Muscle of leg (tissue), 16 donors: ENCODE measurements at places on chromosomes 2 and 18. TPM values are rescaled to one million over a fixed set of nuclear protein-coding genes. Genes with fewer than 3 reads are reported as not detected.

NEU4 gene
- 6.7 TPM for total RNA-seq

APOB gene
- total RNA-seq = 0.35 TPM

DNA sequence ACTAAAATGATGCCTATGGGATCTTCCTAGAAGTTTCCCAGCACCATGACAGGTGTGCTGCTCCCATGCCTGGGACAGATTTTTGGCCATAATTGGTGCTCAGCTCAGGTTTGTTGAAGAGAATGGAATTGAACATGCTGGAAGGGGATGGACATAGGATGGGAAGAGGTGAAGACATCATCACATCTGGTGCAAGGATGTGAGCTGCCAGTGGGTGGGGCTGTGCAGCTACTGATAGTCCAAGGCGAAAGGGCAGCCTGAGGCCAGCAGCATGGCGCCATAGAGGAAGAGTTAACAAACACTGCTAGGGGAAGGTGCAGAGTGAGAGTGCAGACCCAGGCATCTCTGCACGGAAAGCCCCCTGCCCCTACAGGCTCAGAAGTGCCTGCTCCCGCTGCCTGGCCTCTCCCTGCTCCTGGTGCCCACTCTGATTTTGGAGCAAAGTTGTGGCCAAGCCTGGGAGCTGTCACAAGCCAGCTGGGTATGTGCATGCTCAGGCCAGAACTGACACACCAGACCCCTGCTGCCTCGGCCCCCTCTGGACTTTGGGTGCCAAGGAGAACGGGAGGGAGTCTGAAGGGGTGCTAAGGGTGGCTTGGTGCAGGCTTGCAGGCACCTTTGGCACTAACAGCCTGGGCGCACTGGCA is 178.6 kb downstream of the ZBTB7C start:
- peaks cover 20% of the 10 kb centered on the region for H3K4me1 ChIP-seq
- no peak overlapping the region for H3K4me3 ChIP-seq
- H3K27me3 ChIP-seq = no peaks in the 10 kb centered on the region
- H3K27ac ChIP-seq = no peak overlapping the region
- peak; percentile 60 for DNase-seq

DNA sequence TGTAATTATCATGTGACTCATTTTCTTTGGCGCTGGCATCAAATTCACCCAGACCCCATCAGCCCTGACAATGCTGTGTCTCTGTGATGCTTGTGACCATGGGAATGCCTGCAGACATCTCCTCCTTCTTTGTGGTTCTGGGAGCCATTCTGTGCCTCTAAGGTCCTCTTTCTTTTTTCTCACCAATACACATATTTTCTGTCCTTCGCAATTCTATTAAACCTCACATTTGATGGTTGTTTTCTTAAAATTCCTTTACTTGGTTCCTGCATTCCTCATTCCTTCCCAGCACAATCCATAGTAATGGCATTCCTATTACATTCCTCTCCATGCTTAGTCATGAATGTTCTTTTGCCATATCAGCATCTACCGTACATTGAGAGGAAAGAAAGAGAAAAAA is 375.3 kb downstream of the PIK3C3 start:
- no peak overlapping the region for H3K4me3 ChIP-seq
- no peak for DNase-seq
- no peaks in the 10 kb centered on the region for H3K27me3 ChIP-seq
- no peaks in the 10 kb centered on the region for H3K36me3 ChIP-seq

GRCh38 chr18:65750389-65751154 is at the start of gene CDH7:
Gene CDH7 (plus strand): TSS chr18:65751012. CDS start chr18:65762843, 11,831 bp downstream.
- H3K27ac ChIP-seq = no peak within 1 kb of the TSS
- no peaks in the 10 kb centered on the region for H3K36me3 ChIP-seq
- peaks cover 10% of the 10 kb centered on the region for H3K4me1 ChIP-seq
- peak within 1 kb of the TSS; percentile 57 for H3K4me3 ChIP-seq
- H3K27me3 ChIP-seq = peaks cover 24% of the 10 kb centered on the region
- peak; percentile 59 for DNase-seq

TCF23 gene
- total RNA-seq = 0.35 TPM

DNA sequence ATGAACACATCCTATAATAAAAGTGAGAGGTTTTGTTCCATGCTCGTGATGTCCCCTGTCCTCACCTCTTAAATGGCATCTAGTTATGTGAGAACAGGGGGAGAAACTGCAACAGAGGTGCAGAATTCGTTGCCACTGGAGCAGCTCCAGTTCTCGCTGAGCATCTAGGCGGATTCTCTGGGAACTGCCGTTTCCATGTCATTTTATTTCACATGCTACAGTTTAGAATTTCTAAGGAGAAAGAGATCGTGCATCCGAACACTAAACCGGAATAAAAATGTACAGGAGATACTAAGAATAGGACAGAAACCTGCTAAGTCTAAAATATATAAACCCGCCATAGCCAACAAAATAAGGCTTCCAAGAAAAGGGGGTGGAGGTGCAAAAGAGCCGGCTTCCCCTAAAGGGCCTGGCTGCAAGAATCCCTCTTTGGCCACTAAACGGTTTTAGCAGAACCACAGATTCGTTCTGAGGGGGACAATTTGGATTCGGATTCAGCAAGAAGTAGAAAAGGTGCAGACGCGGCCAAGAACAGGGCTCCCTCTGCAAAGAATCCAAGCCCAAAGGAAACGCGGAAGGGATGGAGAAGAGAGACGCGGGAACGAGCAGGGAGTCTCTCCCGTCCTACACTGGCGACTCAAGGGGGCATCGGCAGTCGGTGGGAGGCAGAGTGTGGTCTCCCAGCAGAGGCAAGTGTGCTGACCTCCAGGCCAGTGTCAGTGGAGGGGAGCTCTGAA is 1.3 kb downstream of the TMEM163 start:
- H3K4me1 ChIP-seq = peaks cover 14% of the 10 kb centered on the region
- H3K4me3 ChIP-seq = peak overlapping the region; percentile 38
- peaks cover 49% of the 10 kb centered on the region for H3K27me3 ChIP-seq
- H3K27ac ChIP-seq = no peak overlapping the region
- H3K36me3 ChIP-seq = no peaks in the 10 kb centered on the region
- DNase-seq = no peak

UPP2 gene
- total RNA-seq = not detected

ZAP70 gene
- total RNA-seq = 3.2 TPM

DNA sequence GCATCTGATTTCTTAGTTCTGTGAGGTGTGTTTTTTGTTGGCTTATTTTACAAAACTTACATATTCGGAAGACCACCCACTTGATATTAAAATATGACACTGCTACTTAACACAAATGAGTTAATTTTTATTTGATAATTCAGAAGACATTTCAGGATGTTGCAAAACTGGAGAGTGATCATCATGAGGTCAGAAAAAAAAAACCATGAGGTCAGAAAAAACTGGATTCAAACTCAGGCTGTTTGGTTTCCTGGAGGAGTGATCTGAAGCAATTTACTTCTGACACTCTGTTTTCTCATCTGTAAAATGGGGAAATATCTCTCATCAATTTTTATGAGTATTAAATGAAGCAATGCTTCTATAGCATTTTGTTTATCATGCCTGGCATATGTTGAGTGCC is 1.8 kb upstream of the CCBE1 start:
- H3K4me3 ChIP-seq = no peak overlapping the region
- DNase-seq = no peak
- H3K36me3 ChIP-seq = no peaks in the 10 kb centered on the region

- H3K36me3 ChIP-seq = no peaks in the 10 kb centered on the region
- no peak for DNase-seq
- H3K27ac ChIP-seq = no peak overlapping the region
- no peak overlapping the region for H3K4me3 ChIP-seq
Measured at GRCh38 chr2:72036173-72036545, 111.5 kb downstream of the CYP26B1 start.
